Stimulated activated CD8-positive, alpha-beta memory T cell treated with anti-CD3 and anti-CD28 coated beads, Interleukin-15, amount 100 ng/mL, for 24 hours (primary cell): ENCODE measurements at places on chromosomes 6 and 20.

DNA sequence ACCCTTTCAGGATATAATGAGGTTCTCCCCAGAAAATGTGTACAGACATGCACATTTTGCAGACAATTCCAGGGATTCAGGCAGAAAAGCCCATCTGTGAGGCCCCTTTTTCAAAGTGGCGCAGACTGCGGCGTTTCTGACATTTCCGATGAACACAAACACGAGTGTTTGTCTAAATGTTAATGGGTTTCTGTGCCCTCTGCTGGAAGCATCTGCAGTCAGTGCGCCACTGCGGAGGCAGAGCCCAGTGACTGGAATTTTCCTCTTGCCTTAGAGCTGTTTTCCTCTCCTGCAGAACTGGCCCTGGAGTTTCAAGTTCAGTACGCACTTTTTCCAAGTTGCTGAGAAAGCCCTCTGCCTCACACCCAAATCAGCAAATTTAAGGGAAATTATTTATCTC lies 15.3 kb downstream of the ANKRD60 start:
- DNase-seq = no peak

DNA sequence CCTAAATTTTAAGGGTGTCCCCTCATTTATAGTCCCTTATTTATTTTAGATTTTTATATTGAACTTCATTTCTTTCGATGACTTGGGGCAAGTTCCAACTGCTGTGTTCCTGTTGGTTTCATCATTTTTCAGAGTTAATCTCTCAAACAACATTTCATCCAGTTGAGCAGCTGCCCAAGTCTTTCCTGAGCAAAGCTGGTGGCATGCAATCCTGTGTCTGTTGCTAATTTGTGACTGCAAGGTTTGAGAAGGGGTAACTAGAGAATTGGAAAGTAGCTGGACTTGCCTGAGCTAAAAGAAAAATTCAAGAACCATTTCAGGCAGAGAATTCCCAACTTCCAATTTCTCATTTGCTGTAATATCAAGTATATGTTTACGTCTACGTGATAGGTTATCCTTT lies 881.5 kb upstream of the SLC35B3 start:
- DNase-seq = no peak

DNA sequence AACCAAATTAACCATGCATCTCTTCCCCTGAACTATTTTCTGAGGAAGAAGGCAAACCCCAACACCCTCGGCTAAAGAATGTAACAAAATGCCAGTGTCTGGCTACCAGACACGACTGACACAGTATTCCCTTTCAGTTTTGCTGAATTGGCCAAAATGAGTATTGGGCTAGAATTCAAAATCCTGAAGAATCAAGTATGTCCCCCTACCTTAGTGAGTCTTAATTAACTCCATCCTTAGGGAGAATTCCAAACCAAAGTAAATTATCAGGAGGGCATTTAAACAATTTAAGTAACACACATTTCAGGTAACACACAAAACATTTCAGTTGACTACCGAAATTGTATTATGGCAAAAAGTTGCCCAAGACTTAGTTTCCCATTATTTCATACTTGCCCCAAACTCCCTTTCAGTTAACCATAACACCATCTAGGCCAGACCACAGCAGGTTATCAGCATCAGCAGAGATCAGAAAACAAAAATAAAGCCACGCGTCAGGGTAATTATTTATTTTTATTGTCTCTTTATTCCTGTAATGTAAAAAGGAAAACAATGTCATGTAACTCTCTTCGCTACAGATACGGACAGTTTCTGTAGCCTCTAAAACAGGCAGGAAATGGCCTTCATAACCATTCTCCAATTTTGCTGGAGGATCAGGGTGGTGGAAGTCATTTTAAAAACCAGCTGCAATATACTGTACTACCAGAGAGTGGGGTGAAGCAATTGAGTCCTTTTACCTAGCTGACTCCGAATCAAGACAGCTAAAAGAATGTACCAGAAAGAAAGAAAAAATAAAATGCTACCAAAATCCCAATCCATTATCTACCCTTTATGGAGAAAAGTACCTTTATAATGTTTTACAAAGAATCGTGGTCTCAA lies 1.9 kb downstream of the SNX5 start:
- DNase-seq = no peak

DNA sequence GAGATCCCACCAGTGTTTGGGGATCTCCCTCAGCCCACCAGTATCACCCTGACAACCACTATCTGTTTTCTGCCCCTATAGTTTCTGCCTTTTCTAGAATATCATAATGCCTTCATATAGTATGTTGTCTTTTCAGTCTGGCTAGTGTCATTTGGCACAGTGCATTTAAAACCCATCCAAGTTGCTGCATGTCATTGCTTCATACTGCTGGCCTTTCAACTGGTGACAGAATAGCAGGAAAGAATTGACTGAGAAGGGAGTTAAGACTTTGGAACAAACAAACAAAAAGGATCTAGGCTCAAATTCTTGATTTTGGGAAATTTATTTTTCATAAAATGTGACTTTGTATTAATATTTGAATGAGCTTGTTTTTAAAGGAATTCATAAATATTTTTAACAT lies 4.5 kb downstream of the LMBRD1 start:
- DNase-seq = no peak

- DNase-seq = no peak
Measured at GRCh38 chr6:101290346-101290745, 103.2 kb upstream of the GRIK2 start.

- DNase-seq = no peak
Measured at GRCh38 chr6:25266456-25267100, 12.6 kb upstream of the CARMIL1 start.

GRCh38 chr6:163862701-163863100 lies 448.2 kb downstream of the QKI start:
- DNase-seq = no peak

DNA sequence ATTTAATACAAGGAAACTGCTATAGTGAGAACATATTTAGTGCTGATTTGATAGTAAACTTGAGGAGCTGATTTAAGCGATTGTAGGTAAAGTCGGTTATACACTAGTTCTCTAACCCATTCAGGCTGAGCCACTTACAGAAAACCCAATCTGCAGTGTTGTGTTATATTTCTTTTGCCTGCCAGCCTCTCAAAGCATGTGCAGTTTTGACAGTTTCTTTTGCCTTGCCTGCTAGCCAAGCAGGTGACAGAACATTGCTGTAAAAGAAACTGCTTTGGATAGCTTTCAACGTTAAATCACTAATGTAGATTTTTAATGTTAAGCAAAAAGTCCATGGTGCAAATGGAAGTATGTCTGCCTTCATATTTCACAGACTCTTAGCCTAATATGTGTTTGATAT lies 982.9 kb downstream of the EYS start:
- no peak for DNase-seq

- no peak for DNase-seq
Measured at GRCh38 chr20:36926653-36927200, 24.8 kb downstream of the SAMHD1 start.

DNA sequence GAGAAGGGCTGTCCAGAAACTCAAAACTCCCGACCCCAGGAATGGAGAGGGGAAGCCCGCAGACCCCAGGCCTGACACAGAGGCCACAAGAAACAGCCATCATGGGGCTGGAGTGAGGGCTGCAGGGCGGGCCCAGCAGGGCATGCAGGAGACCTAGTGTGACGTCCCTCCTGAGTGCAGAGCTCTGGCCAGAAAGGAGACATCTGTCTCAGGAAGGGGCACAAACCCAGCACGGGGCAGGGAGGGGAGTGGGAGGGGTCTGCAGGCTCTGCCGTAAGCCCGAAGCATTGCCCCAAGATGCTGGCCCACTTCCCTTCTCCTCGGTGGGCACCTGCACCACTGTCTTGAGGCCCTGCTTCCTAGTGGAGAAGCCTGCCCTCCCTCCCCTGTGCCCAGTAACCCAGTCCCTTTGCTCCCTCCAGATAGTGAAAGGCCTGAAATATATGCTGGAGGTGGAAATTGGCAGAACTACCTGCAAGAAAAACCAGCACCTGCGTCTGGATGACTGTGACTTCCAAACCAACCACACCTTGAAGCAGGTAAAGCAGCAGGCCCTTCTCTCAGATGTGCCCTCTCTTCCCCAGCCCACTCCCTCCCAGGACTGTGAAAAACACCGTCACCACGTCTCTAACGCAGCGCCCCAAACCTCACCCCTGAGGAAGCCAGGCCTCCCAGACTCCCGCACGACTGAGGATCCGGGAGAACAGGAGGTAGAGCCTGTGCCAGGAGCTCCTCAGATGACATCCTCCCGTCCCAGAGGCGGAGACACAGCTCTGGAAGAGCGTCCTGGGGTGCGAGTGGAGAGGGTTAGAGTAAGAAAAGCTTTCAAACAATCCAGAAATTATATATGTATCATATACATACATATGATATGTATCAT lies 9.7 kb downstream of the CST7 start:
- no peak for DNase-seq

GRCh38 chr6:8383584-8383983 lies 51.8 kb downstream of the SLC35B3 start:
- DNase-seq = no peak
